Esophagus mucosa (tissue), 1 donor: ENCODE measurements at places on chromosomes 11 and 22. TPM values are rescaled to one million over a fixed set of nuclear protein-coding genes. Genes with fewer than 3 reads are reported as not detected.

GRCh38 chr11:117816846-117817367 lies 7.6 kb downstream of the FXYD2 start:
- ATAC-seq, result no peak

DNA sequence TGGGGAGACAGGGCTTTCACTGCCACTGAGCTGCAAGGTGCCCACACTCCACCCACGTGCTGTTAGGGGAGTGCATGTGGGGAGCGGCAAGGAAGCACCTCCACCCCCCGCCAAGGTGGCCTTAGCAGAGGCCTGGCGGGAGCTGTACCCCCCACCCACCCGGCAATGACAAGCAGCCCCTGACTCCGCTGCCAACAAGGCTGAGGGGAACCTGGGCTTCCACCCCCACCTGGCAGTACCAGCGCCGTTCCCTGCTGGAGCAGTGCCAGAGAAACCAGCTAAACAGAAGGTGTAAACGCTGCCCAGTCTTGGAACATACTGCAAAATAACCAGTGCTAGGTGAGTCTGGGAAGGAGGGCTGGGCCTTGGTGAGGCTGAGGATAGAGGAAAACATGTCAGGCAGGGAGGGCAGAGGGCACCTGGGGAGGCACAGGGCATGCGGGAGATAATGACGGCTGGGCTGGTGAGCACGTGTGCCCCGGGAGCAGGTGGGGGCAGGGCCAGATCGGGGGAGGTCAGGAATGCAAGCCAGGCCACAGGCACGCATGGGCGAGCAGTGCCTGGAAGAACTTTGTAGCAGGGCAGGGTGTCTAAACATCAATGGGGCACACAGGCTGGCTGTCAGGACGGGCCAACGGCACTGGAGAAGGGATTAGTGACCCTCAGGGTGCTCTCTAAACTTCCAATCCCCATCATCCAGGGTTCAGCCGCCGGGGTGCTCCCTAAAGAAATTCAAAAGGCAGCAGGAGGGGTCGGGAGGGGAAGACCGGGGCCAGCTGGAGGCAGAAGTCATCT lies 6.6 kb downstream of the CERK start:
- ATAC-seq, result peak; percentile 44

GRCh38 chr11:17572359-17572690 lies 25.3 kb downstream of the OTOG start:
- no peak for ATAC-seq

The SSTR3 gene
- not detected for total RNA-seq

The ZBED4 gene
- 9.0 TPM for total RNA-seq

GRCh38 chr11:87036756-87037449 lies 831 bp upstream of the TMEM135 start:
- peak; percentile 3 for ATAC-seq

DNA sequence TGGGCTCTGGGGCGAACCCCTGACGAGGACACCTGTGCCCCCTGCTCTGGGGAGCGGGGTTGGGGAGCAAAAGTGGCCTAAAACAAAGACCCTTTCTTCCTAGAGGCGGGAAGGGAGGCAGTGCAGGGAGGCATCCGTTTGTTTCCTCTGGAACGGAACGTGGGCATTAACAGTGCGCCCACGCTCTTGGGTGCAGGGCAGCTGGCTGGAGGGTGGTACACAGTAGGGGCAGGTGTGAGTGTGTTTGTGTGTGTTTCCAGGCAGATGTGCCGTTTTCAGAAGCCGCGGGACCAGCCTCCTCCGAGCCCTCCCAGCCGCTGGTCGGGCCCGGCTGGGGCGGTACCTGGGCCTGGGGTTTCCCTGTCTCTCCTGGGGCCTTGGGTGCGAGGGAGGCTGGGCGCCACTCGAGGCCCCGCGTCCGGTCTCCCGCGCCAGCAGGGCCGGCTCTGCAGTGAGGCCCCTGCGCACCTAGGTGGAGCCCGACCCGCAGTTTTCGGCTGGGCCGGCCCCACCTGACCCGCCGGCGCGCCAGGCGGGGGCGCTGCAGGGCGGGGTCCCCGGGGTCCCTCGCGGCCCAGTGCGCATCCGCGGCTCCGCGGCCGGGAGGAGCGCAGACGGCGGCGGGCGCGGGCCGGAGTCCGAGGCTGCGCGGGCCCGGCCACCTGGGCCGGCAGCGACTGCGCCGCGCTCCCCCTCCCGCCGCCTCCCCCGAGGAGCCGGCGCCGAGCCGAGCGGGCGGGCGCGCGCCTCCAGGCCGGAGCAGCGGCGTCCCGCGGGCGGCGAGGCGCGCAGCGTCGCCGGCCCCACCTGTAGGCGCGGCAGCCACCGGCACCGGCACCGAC lies 1252.7 kb downstream of the BRD1 start:
- ATAC-seq, result peak; percentile 49

GRCh38 chr22:21940521-21940920 lies 12.1 kb downstream of the PPM1F start:
- no peak for ATAC-seq

GRCh38 chr11:76380159-76380976 lies 564 bp downstream of the THAP12 start:
- no peak for ATAC-seq

The KCTD14 gene
- total RNA-seq, result 2.3 TPM

GRCh38 chr11:68011051-68011943 lies 1.2 kb downstream of the ALDH3B1 start:
- no peak for ATAC-seq
